ENCODE measurements at places on chromosomes 16 and 17.

DNA sequence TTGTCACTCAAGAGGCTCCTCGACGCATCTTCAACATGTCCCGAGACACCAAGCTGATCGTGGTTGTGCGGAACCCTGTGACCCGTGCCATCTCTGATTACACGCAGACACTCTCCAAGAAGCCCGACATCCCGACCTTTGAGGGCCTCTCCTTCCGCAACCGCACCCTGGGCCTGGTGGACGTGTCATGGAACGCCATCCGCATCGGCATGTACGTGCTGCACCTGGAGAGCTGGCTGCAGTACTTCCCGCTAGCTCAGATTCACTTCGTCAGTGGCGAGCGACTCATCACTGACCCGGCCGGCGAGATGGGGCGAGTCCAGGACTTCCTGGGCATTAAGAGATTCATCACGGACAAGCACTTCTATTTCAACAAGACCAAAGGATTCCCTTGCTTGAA is 101.0 kb downstream of the HS3ST2 start:
- DNase-seq: no peak

GRCh38 chr16:5560084-5560483 is 462.5 kb upstream of the EEF2KMT start:
- no peak for DNase-seq

GRCh38 chr16:57004387-57005250 is 15.3 kb downstream of the NLRC5 start:
- DNase-seq: no peak

GRCh38 chr16:88630433-88630832 is 7.9 kb upstream of the IL17C start:
- no peak for DNase-seq

DNA sequence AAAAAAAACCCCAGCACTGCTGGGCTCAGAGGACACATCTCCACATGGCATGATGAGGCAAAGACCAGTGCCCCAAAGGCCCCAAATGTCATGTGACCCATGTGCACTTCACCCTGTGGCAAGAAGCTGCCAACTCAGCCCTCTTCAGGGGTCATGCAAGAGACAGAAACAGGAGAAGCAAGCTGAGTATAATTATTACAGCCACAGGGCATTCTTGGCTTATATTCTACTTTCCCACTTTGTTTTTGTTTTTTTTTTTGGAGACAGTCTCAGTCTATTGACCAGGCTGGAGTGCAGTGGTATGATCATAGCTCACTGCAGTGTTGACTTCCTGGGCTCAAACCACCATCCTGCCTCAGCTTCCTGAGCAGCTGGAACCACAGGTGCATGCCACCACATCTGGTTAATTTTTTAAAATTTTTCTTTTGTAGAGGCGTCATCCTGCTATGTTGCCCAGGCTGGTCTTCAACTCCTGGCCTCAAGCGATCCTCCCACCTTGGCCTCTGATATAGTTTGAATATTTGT is 32.7 kb upstream of the LITAF start:
- no peak for DNase-seq

DNA sequence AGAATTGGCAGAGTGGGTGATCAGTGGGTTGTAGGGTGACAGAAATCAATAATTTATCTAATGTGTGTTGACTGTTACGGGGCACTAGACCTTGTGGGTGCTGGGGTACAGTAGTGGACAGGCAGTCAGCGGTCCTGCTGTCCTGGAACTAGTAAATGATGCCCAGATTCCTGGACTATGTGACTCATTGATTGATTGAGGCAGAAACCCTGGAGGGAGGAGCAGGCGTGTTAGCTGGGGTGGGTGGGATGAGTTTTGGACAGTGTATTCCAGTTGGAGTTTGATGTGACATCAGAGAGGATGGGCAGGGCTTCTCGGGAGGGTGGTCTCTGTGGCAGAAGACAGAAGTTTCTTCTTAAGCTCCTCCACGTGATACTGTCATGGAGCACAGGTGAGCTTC is 24.4 kb downstream of the PRMT7 start:
- no peak for DNase-seq

DNA sequence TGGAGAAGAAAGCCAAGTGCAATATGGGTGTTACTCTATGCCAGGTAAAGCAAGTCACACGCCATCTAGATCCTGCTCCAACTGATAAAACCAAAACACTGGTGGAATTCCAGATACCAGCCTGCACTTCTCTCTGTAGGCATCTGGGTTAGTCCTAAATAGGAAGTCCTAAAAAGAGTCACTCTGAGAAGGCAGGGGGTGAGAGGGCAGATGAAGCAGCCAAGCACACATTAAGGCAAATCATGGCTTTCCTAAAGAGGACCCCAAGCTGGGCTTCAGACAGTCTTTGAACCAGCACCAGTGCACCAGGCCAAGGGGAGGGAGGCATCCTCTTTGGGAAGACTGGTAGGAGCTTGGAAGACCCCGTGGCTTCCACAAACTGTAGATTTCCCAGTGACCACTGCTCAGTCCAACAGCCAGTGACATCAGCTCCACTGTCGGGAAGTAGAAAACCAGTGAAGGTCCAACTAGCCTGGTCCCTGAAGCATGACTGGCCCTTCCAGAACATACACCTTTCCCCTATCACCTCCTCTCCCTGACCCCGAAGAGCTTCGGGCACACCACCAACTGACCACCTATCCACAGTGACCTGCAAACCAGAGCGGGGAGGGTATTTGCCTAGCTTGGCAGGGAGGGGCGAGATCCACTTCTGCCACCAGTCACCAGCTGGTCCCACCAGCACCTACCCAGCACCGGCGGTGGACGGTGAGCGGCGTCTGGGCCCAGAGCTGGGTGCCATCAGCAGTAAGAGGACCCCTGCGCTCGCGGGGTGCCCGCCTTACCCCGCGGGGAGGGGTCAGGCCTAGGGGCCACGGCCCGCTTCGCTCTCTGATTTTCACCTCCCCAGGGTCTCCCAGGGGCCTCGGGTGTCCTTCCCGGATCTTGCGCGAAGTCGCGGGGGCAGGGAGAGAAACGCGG is 1.0 kb downstream of the LITAF start:
- DNase-seq: no peak
